ENCODE measurements at places on chromosomes 3 and 15. TPM values are rescaled to one million over a fixed set of nuclear protein-coding genes. Genes with fewer than 3 reads are reported as not detected.

DNA sequence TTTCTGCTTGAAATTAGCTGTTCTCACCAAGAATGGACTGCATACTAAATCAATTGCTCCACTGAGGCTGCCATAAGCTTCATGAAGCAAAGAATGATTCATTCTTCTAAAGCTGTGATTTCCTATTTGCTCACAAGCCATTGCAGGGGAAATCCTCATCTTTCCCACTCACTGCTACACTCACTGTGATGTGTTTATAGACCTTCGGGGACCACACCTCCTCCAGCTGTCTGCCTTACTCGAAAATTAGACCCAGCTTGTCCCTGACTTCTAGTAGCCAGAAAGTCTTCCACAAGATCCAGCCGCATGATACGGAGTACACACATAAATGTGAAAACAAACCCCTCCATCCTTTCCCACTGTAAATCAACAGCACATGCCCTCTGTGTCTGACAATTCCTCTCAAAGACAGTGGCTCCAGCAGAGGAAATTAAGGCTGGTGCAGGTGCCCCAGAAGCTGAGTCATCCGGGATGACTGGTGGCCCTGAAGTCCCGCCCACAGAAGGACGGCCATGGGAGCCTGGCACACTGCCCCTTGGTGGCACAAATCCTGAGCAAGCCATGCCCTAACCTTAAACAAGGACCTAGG, 172.0 kb downstream of the STT3B start:
- no peak for DNase-seq

GRCh38 chr3:152225201-152225600, 43.5 kb upstream of the MBNL1 start:
- no peak for DNase-seq

DNA sequence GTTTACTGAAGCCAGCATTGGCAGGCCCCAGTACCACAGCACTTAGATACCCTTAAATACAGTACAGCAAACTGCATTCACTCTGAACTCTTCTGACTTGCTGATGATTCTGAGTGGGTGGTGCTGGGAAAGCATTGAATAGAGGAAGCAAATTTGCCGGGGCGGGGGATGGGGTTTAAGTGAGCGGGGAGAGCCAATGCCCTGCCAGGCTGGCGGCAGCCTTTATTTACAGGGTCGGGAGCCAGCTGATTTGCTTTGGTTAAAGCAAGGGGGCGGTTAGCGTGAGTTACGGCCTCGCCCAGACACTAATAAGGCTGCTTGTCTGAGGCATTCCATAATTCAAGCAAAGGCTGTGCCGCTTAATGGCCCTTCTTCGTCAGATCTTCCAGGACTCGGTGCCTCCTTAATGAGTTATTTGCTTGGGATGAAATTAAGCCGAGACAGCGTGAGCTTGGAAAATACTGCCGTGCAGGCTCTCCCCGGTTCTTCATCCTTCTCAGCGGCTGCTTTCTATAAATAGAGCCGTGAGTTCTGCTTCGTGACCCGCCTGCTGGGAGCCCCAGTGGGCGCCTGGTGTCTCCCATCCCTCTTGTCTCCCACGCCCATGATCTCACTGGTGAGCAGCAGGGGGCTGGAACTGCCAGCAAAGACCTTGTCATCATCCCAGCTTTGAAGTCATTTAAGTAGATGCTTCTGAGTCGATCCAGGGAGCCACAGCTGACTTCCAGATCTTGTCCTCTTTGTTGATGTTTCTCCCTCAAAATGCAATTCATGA, 25.8 kb downstream of the SPSB4 start:
- DNase-seq = no peak

GRCh38 chr3:32959371-32959770, 7.9 kb downstream of the CCR4 start:
- no peak for DNase-seq

DNA sequence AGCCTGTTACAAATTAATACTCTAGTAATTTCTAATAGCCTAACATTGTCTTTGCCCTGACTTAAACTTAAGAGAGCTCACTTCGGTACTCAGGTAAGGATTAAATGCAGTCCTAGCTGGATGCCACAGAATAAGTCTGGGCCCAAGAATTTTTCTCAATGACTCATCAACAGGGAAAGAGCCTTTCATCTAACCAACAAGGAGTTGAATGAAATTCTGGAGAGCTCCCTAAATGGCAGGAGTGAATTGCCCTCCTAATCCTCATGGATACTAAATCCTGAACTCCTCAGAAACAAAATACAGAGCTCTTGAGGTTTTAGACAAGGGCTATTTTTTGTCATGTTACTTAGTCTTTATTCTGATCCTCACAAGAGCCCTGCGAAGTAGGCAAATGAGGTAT, 159.5 kb downstream of the PLCH1 start:
- no peak for DNase-seq

- no peak for DNase-seq
Observed at GRCh38 chr3:59246719-59247401, 197.0 kb upstream of the CFAP20DC start.

- DNase-seq = no peak
Observed at GRCh38 chr3:128294999-128295468, 141.8 kb downstream of the EEFSEC start.

DNA sequence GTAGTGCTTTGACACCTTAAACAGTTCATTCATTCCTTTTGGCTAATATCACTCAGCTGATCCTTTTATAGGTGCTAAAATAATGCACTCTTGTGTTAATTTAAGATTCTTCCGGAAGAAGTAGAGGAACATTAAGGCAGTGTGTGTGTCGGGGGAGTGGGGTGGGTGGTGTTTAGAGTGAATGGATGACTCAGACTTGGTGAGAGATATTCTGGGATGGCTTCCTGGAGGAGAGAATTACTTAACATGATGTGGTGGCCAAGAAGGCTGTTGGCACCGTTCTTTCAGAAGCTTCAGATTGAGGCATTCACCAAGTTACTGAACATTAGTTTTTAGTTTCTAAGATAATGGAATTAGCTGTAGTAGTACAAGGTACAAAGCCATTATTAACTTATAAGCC, 125.6 kb upstream of the ROPN1 start:
- DNase-seq = no peak

The GOLGA6D gene
- not detected for polyA plus RNA-seq

The KBTBD13 gene
- not detected for polyA plus RNA-seq

The TMEM266 gene
- 0.03 TPM for polyA plus RNA-seq

The LMAN1L gene
- polyA plus RNA-seq = not detected

The MTHFS gene
- 23.6 TPM for polyA plus RNA-seq

The HIGD2B gene
- polyA plus RNA-seq = not detected
